ENCODE measurements at places on chromosomes 6 and 20.

DNA sequence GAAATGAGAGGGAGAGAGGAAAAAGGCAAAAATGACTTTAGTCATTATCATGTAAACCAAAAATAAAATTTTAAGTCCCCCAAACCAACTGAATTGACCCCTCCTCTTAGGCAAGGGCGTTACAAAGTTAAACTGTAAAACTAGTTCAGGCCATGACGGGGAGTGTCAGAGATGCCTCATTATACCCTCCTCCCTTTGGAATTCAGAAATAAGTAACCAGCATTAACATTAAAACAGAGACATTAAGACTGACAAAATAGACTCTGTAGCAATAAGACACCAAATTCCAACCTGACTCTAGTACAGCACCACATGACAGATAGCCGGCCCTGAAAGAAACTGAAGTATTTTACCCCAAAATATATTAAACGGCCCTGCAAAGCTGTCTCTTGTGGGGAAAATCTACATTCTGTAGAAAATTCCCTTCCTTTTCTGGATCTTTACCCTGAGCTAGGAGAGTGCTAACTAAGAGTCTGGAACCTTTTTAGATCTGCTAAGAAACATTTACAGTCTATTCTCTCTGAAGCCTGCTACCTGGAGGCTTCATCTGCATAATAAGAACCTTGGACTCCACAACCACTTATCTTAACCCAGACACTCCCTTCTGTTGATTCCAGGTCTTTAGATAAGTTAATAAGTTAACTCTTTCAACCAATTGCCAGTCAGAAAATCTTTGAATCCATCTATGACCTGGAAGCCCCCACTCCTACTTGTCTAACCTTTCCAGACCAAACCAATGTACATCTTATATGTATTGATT, 150.7 kb downstream of the PKHD1 start:
- DNase-seq, result no peak

DNA sequence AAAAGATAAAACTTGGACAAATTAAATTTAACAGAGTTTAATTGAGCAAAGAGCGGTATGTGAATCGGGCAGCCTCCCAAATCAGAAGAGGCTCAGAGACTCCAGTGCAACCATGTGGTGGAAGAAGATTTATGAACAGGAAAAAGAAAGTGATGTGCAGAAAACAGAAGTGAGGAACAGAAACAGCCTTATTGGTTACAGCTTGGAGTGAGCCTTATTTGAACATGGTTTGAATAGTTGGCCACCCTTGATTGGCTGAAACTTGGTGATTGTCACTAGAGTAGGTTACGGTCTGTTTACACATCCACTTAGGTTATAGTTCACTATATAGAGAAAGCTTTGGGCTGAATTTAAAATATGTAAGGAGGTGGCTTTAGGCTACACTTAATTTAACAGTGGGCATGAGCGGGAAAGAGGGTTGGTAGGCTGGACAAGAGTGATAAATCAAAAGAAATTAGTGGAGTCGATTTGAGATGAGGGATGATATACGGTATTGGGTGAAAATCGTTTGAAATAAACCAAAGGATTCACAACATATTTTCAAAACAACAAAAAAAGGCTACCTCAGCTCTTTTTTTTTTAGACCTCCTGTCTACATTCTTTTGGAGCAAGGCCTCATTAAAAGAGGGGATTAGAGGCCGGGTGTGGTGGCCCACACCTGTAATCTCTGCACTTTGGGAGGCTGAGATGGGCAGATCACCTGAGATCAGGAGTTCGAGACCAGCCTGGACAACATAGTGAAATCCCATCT, 84.3 kb upstream of the PREP start:
- no peak for DNase-seq

DNA sequence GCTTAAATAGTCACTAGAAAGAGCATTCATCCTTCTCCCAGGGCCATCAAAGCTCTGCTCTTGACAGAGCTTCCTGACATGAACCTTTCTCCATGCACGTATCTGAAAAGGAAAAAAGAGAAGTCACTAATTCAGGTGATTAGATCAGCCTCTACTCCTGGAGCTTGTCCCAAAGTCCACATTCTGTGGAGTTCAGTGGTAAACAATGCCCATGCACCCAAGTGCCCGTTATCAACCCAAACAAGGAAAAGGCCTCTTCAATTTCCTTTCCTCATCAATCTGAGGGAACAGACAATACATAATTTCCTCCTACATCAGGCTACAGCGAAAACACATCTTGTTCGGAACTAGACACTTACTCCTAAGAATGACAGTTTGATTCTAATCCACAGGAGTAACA, 129.2 kb upstream of the PCSK2 start:
- DNase-seq, result no peak

DNA sequence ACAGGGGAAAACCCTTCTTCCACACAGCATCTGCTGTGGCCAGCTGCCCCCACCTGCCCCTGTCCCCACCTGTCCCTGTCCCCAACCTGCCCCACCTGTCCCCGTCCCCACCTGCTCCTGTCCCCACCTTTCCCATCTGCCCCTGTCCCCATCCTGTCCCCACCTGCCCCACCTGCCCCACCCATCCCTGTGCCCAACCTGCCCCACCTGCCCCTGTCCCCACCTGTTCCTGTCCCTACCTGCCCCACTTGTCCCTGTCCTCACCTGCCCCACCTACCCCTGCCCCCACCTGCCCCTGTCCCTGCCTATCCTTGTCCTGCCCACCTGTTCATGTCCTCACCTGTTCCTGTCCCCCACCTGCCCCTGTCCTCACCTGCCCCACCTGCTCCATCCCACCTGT, 6.4 kb upstream of the MYT1 start:
- DNase-seq, result no peak

DNA sequence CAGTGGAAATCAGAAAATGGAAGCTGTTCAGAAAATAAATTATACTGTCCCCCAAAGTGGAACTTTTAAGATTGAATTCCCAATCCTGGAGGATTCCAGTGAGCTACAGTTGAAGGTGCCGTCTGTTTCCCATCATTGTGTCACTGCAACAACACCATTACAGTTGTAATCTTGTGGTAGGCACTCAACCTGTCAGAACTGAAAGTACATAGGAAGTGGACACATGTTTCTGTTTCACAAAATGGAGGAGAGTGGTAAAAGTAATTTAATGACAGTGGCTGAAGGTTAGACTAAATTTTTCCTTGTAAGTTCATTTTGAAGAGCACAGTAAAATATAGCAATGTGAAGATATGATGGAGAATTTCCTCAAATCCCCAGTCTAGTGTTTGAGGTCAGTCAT, 70.0 kb downstream of the CD109 start:
- DNase-seq, result no peak

DNA sequence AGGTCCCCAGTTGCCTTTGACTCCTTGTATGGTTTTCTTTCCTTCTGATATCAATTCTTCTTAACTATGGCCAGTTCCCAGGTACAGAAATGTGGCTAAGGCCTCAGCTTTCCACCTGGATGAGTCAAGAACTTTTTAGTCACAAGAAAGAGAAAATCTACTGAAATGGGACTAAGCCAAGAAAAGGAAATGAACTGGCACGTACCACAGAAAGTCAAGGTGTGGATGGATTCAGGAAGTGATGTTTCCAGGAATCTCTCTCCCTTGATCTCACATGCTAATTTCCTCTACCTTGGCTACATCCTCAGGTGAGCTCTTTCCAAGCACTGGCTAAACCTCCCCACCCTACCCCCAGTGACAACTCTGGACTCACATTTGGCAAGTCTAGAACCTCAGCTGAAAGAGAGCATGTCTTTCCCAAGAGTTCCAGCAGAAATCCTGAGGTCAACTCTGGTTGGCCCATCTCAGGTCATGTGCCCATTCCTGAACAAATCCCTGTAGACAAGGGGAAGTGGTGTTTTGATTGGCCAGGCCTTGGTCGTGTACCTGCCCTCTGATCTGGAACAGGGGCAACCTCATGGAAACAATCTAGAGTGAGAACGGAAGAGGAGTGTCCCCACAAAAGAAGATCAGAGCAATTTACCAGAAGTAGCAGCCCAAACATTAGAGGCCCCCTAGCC, 205.3 kb downstream of the NFATC2 start:
- no peak for DNase-seq

GRCh38 chr6:139920027-139920775, 545.8 kb upstream of the CITED2 start:
- DNase-seq, result no peak

- DNase-seq, result no peak
Observed at GRCh38 chr6:11227698-11228097, 4.8 kb downstream of the NEDD9 start.

- DNase-seq, result no peak
Observed at GRCh38 chr6:132746048-132746447, 11.7 kb downstream of the VNN2 start.

GRCh38 chr6:150622941-150623874, 23.5 kb downstream of the PLEKHG1 start:
- DNase-seq, result no peak

GRCh38 chr6:26388441-26388840, 5.5 kb downstream of the BTN2A2 start:
- no peak for DNase-seq

- no peak for DNase-seq
Observed at GRCh38 chr20:56469077-56469449, 636 bp downstream of the RTF2 start.

GRCh38 chr6:57243954-57244353, 21.8 kb upstream of the RAB23 start:
- DNase-seq, result no peak

DNA sequence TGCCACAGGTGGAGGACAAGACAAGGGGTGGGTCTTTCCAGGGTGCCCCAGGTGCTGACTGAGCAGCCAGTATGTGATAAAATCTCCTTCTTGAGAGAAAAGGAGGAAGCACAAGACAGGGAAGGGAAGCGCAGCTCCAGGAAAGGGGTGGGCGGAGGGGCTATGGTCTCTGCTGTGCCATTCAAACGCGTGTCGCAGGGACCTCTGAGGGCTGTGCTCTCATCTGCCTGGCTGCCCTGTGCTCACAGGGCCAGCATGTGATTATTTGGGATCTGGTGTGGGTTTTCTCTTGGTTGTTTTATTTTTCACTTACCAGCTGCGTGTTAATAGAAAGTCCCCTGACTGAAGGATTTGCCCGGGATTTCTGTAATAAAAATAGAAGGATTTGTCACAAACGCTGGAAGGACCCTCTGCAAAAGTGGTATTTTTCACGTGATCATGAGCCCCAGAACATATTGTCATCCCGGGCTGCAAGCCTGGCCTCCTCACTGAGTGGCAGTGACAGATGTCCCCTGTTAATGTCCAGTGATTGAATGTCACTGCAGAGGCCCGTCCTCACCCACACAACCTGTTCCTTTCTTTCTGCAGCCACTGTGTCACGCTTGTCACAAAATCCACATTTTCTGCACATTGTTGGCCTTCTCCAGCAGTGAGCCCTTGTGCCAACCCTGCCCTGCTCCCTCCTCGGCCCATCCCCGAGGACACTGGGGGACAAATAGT, 35.0 kb upstream of the VSX1 start:
- no peak for DNase-seq

GRCh38 chr6:40928307-40928706, 110.7 kb downstream of the UNC5CL start:
- no peak for DNase-seq

DNA sequence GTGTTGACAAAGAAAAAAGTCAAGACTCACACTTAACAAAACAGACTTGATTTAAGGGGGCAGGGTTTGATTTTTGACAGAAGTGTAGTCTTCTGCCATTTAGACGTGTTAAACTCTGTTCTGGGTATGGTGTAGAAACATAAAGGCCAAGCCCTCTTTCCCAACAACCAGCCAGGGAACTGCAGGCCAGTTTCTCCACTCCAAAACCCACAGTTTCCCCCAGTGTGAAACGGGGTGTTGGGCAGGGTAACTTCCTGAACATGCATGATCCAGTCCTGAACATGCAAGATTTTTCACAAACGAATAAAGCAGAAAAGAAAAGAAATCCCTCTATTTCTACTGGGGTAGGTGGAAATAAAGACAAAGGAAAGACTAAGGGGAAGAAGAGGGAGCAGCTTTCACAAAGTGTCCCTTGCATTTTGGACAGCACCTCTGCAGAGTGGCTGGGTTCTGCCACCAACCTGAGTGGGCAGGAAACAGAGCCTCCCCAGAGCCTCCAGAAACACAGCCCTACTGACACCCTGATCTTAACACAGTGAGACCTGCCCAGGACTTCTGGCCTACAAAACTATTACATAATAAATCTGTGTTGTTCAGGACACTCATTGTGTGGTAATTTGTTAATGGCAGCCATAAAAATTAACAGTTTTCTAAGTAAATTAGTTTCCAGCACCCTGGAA, 7.5 kb downstream of the APMAP start:
- no peak for DNase-seq

DNA sequence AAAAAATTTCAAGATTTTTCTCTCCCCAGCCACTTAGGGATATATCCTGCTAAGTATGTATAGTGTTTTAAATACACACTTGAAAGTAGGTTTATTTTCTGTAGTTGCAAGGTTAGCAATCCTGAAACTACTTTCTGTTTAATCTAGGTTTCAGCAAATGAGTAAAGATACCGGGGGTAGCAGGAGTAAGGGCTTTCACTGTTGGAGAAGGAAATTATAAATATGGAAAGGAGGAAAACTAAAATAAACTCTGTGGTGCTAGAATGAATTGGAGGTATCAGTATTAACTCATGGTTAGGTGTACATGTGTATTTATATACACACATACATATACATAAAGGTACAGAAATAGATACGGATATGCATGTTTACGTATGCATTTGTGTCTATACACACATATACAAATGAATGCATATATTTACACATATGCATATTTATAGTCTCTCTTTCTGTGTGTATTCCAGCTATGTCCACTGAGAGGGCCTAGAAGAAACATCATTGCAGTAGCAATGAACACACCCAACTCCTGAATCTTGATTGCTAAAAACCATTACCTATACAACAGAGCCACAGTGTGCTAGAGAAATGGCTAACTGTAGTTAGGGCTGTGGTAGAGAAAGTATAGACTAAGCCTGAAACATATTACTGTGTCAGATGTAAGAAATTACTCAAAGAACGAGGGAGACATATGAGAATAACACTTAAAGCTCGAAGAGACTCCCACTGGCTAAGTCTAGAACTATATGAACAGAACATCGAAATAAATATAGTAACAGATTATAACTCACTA, 95.9 kb upstream of the EMILIN3 start:
- no peak for DNase-seq

DNA sequence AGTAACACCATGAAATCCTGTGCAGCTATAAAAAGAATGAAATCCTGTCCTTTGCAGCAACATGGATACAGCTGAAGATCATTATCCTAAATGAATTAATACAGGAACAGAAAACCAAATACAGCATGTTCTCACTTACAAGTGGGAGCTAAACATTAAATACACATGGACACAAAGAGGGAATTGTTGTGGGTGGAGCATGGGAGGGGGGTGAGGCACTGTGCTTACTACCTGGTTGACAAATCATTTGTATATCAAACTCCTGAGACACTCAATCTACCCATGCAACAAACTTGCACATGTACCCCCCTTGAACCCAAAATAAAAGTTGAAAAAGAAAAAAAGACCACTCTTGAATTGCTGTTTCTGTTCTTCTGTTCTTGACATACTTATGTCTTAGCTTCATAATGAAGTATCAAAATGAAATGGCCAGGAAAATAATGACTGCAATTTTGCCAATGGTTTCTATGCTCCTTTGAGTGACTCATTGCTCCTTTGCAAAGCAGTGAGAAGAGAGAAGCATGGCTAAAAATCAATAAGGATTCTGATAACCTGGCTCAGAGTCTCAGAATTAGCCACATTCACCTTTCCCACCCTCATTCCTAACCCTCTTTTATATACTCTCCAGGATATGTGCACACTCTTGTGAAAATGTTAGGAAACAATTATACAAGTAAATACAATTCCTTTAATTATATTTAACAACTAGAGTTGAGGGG, 71.0 kb downstream of the CYP39A1 start:
- DNase-seq, result no peak

Data from omental fat pad (tissue), 4 donors.